Activated T-helper 9 cell treated with anti-CD3 and anti-CD28 coated beads, Interleukin-2, amount 50 U/mL, for 16 hours (primary cell): ENCODE measurements at places on chromosomes 4 and X.

- peak; percentile 5 for DNase-seq
Observed at GRCh38 chrX:103343105-103343504, 13.1 kb downstream of the TCEAL7 start.

GRCh38 chrX:1807301-1807731 lies 192.5 kb downstream of the ASMT start:
- no peak for DNase-seq

- no peak for DNase-seq
Observed at GRCh38 chrX:132909643-132910042, 48.8 kb downstream of the HS6ST2 start.

GRCh38 chr4:155780775-155781174 lies 22.0 kb downstream of the GUCY1B1 start:
- no peak for DNase-seq

DNA sequence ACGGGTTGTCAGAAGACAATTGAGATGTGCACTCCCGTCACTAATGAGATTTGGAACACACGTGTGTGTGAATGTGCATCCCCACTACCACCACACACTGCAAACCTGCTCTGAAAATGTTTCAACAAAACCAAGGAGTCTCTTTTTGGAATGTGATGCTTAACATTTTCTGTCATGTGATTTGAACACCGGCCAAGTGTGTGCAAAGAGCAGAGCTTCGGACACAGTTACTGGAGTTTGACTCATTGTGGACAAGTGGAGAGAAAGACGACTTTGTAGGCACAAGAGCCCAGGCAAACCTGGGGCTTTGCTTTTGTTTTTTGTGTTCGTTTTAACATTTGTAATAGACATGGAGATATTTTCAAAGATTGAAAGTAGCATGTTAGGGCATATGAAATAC lies 49.2 kb downstream of the CCKAR start:
- DNase-seq: no peak

DNA sequence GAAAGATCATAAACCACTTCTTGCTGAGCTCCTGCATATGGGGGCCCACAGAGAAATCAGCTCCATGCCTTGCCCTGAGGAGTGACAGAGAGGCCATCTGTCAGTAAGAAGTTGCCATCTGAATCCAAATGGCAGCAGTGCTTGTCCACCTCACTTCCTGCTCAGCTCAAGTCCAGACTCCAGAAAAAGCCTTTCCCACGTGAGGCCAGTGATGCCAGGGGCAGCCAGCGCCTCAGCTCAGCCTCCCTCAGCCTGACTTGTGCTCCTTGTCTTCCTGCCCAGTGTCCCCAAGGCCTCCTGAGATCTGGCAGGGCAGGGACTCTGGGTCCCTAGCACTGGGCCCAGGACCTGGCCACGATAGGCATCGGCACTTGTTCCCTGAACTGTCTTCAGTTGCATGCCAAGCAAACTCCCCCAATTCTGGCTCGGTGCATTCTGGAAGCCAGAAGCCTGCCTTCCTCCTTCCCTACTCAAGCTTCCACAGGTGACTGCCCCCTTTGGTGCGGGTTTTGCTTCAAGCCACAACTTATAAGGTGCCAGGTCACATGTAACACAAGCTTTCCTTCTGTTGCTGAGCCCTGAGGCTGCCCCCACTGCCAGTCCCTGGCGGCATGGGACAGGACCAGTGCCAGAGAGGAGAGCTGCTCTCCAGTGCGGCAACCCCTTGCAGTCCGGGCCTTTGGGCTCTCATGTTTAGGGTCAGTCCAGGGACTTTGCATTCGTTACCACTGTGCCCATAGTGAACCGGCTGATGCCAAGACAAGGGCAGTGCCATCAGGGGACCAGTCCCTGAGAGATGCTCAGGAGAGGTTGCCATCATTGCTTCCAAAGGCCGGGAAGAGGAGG lies 2.2 kb downstream of the ZNF185 start:
- DNase-seq: no peak

DNA sequence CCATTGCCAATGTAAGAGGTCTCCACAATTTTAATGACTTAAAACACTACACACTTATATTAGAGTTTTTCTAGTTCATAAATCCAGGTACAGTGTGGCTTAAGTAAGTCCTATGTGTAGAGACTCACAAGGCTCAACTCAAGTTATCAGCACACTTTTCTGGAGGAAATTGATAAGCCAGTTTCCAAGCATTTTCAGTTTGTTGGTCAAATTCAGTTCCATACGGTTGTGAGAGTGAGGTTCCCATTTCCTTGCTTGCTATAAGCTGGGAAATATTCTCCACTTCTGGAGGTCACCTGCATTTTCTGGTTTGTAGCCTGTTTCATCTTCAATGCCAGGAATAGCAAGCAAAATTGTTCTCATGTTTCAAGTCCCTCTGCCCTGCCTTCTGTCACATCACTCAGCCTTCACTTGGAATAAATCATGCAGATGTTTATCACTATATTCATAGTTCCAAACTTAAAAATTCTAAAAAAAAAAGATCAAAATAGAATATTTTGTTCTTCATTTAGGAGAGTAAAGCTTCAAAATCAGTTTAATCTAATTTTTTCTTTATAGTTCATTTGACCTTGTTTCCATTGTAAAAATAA lies 1137.5 kb upstream of the INTU start:
- DNase-seq: no peak

DNA sequence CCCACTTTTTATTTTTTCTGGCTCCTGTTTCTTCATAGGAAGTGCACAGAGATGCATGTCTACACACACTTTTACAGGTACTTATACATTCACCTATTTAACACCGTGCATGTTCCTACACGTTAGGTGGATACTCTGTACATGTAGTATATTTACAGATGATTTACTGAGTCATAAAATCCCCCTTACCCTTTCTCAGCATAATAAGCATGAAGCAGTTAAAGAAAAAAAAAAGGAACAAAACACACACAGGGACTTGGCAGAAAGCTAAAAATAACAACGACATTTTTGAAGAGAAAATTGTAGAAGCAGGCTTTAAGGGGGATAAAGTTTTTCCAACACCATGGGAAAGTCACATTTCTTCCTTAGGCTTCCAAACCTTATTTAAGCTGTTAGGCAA lies 96.4 kb upstream of the IQCM start:
- no peak for DNase-seq

- DNase-seq: no peak
Observed at GRCh38 chr4:37452952-37453280, 208.4 kb downstream of the NWD2 start.

- no peak for DNase-seq
Observed at GRCh38 chr4:82266345-82266744, 107.4 kb downstream of the HNRNPD start.

GRCh38 chr4:41384992-41385391 lies 128.3 kb downstream of the UCHL1 start:
- DNase-seq: no peak

GRCh38 chrX:44744799-44745198 lies 99.0 kb upstream of the DUSP21 start:
- no peak for DNase-seq

DNA sequence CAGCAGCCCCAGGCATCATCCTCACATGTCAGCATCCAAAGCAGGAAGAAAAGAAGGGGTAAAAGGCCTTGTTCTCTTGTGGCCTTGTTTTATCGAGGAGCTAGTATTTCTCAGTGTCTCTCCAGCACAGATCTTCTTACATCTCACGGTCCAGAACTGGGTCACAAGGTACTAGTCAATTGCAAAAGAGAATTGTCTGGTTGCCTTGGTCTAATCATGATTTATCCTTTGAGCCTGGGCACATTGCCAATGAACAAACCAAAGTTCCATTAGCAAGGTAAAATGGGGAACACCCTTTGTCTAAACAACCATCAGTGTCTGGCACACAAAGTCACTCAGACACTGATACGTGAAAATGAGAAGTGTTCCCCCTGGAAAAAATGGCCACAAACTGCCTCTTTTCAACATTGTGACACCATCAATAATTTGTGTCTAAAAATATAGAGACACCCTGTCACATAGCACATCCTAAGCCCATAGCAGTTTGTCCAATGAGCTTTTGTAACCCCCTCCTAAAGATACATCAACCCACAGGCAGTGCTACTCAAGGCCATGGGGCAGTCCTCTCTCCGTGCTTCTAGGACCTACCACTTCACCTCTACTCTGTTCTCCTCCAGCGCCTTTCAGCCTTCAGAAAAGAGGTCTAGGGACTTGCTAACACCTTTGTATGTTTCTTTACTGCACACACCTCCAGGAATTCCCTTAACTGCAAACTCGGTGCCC lies 534.4 kb downstream of the MID1IP1 start:
- DNase-seq: no peak

DNA sequence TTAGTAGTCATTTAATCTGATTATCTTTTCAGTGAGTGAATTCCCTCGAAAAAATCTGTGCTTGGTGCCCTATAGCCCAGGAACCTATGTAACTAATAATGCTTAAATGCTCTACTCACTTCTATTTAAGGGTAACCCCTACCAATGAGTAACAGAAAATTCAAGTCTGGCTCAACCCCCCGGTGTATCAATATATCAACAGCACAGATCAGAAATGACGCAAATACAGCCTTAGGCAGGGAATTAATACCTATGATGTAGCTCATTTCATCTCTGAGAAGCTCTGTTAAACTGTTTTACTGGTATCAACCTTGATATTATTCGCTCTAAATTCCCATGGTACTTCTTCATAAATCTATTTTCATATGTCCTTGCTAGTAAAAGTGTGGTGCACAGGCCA lies 28.6 kb downstream of the PDGFC start:
- DNase-seq: no peak

DNA sequence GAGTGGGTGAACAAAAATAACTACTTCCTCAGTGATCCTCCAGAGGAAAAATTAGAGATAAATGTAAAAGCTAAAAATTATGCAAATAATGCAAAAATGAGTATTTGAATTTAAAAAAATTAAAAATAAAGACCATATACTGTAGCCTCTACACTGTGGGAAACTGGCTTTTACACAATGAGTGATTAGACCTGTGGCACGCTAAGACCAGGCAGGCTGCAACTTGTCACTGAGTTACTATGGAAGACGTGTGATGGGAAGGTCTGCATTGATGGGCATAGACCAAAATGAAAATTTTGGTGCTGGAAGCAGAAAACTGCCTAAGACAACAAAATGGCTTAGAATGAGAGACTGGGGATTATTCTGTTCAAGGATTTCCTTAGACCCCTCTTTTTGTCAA lies 30.2 kb downstream of the BTC start:
- DNase-seq: no peak

- no peak for DNase-seq
Observed at GRCh38 chrX:49129427-49129826, 5.9 kb upstream of the GPKOW start.

GRCh38 chr4:2385516-2385915 lies 32.9 kb downstream of the ZFYVE28 start:
- no peak for DNase-seq

DNA sequence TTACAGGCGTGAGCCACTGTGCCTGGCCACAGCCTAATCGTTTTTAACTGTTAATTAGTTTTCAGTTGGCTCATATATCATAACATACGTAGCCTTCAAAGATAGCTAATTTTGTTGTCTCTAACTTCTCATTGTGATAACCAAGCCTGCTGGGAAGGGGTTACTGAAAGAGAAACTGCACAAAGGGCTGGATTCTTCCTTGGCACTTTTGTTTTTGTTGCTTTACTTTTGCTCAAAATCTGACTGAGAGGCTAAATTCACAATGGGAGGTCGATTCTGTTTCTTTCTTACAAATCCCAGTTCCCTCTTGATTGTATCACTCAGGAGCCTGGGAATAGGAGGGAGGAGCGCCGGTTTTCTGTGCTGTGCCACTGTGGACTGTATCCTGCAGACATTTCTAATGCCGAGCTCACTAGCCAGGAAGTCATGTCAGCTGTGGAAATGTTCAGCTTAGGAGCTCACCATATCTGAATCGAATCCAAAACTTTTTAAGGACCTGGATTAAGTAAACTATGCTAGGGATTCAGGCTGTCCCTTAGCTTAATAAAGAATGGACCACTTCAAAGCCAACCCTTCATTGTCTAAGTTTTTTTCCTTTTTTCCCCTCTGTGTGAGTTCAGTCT lies 120.5 kb upstream of the FAT1 start:
- no peak for DNase-seq

DNA sequence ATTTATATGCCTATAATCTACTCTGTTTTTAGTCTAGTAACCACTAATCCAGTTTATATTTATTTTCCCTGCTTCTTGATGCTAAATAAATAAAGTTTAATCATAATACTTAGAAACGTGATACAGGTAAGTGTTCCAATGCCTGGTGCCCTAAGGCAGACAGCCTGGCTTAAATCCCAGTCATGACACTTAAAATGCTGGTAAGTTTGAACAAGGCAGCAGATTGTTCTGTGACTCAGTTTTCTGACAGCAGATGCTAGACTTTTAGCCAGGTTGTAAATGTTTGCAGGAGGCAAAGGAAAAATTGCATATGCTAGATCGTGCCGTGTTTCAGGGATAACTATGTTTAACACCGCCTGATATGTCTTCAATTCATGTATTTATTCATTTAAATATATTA lies 2661.6 kb downstream of the PCDH7 start:
- no peak for DNase-seq

DNA sequence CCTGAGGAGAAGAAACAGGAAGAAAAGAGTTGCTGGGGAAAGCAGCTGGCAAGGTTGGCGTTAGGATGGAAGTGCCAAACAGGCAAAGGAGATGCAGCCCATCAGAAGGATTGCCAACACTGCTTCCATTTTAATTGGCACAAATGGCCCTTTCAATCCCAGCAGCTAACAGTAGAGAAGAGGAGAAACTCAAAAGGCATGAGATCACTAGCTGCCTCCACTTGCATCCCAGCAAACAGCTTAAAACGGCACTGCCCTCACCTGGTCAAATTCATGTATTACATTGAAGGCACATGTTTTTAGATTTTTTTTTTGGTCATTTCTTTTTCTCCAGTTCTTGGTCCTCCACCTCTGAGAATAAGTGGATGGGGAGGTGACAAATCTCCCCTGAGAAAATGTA lies 14.9 kb upstream of the LOC101059915 start:
- DNase-seq: no peak

- no peak for DNase-seq
Observed at GRCh38 chr4:185859111-185859510, 47.1 kb upstream of the SORBS2 start.

DNA sequence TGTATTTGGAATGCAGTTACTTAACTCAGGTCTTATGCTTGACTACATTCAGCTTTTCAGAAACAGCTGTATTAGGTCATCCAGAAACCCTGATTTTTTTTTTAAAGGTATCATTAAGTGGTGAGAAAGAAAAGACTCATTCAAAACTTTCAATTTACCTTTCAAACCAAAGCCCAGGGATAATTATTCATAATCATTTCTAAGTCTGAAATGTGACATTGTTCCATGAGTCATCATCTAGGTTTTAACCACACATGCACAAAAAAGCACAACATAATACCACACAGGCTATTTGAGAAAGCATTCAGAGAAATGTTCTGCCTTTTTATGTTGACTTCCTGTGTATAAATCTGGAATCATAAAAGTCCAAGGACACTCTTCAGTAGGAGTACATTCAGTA lies 288.2 kb downstream of the IL1RAPL2 start:
- no peak for DNase-seq

GRCh38 chr4:40307627-40308497 lies 27.3 kb upstream of the CHRNA9 start:
- peak; percentile 49 for DNase-seq

DNA sequence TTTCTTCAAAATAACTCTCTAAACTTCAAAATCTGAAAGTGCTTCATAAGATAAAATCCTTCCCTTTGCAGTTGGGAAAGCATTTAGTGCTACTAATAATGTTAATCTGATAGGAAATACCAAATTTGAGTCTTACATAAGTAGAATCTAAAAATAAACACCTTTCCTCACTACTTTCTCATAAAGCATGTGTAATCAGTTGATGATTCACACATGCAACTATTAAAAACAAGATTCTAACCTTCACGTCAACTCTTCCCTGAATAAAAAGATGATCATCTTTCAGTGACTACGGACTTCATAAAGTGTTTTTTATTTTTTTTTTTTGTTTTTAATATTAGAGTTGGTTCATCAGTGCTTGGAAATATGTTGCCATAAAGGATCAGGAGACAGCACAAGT lies 172.6 kb downstream of the ACTRT1 start:
- no peak for DNase-seq
